Head of caudate nucleus (tissue), 42 donors: ENCODE measurements at places on chromosomes 6 and 20.

GRCh38 chr6:43078691-43079090, 2.6 kb downstream of the PTK7 start:
- DNase-seq, result no peak

GRCh38 chr6:5507131-5507681, 245.9 kb downstream of the FARS2 start:
- DNase-seq, result no peak

- DNase-seq, result no peak
Observed at GRCh38 chr6:48389146-48390043, 278.4 kb upstream of the PTCHD4 start.

- DNase-seq, result no peak
Observed at GRCh38 chr6:126820634-126821033, 297.8 kb upstream of the RSPO3 start.

DNA sequence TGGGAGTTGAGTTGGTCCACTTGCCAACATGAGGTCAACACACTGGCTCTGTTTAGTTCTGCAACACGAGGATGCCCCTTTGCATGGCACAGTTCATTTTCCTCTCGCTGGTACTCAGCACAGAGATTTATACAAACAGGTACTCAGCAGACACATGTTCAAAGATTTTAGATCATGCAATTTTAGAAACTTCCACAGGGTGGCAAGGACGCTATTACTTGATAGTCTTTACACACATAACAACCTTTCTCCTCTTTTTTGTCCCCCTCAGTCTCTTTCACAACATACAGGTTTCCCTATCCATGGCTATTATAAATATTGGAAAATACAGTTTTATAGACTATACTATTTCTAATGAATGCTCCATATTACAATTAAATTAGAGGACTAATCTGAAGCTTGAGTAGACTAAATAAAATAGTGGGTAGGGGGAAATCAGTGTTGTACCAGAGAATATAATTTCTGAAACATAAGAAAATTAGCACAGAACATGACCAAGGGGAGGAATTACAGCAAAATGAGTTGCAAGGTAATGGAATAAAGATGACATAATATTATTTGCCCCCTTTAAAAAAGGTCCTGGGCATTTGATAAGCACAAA, 331.8 kb upstream of the BTBD3 start:
- no peak for DNase-seq
